ENCODE measurements at places on chromosomes 3 and 15. TPM values are rescaled to one million over a fixed set of nuclear protein-coding genes. Genes with fewer than 3 reads are reported as not detected.

GRCh38 chr3:115108614-115109013 is 38.5 kb downstream of the ZBTB20 start:
- DNase-seq = no peak

DNA sequence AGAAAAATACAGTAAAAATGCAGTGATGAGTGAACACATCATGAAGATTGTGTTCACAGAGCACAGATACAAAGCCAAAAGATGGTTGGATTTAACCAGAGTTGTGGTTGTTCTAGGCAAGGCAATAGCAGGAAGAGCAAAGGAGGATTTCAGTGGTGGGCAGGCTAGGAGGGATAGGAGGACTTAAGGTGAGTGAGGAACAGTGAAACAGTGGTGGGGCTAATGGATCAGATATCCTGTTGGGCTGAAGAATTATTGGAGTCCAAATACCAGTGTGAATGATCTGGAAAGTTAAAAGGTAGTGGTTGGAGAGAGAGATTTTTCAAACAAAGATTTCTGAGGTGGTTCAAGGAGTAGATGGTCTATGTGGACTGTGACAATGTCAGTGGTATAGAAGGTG is 108.3 kb downstream of the B3GALNT1 start:
- no peak for DNase-seq

- no peak for DNase-seq
Observed at GRCh38 chr3:192186498-192186897, 540.8 kb downstream of the FGF12 start.

- DNase-seq = no peak
Observed at GRCh38 chr3:24945563-24945962, 450.9 kb upstream of the THRB start.

DNA sequence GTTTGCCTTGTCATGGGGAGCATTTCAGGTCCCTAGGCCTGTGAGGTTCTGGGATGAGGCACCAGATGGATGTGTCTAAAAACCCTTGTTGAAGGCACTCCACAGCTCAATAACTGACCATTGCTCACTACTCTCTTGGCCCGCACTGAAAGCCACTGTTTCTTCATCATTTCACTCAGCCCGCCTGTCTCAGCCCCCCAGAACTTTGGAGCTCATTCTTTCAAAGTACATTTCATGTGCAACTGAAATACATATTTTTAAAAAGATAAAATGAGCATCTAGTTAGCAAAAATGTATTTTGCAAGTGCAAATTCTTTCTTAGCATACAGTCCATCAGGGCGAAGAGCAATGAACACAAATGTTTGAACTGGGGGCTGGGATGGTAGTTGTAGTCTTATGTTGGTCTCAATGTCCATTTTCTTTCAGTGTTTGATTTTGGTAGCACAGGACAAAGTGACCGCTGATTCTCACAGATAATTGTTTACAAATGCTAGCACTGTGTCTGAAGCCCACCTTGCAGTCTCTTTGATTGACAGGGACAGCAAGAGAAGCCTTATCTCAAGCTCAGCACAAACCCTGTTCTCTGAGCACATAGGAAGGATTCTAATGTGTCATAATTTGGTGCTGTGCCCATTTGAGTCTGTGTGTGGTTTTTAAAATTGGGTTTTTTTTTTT is 19.6 kb downstream of the HEMK1 start:
- no peak for DNase-seq

DNA sequence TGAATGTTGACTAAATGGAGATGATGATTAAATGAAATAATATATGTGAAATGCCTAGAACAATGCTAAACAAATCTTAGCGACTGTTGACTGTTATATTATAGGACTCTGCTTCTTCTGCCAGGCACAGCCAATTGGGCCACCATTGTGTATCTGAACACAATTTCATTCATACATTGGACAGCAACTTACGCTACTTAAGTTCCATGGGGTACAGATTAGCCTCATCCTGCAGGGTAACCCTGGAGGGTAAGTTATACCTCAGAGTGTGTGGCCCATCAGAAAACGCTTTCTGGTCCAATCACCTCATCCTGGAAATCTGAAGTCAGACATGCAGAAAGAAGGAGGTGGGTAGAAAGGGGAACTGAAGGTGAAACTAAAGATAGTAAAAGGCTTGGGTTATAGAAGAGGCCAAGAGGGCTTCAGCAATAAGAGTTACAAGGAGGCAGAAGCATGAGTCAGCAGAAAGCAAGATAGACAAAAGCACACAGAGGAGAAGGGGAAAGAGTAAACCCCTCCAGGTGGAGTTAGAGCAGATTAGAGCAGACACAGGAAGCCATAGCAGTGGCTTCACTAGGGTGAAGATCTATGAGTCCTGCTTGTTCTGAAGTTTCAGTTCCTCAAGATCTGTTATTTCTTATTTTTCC is 119.3 kb upstream of the SLC24A5 start:
- no peak for DNase-seq

- DNase-seq = no peak
Observed at GRCh38 chr3:161177991-161178390, 43.1 kb upstream of the NMD3 start.

DNA sequence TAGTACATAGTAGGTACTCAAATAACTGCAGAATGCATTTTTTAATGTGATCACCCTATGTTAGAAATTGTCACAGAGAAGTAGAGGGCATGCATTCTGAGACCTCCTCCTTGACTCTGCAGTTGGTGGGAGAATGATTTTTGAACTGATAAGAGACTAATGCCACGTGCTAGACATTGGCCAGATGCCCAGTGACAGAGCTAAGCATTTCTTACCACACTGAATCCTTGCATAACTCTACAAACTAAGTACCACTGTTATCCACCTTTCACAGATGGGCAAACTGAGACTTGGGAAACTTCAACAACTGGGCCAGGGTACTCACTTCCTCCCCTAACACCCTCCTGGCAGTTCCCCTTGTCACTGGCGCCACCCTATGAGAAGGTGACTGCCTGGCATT is 33.5 kb upstream of the SPATA12 start:
- DNase-seq = no peak

DNA sequence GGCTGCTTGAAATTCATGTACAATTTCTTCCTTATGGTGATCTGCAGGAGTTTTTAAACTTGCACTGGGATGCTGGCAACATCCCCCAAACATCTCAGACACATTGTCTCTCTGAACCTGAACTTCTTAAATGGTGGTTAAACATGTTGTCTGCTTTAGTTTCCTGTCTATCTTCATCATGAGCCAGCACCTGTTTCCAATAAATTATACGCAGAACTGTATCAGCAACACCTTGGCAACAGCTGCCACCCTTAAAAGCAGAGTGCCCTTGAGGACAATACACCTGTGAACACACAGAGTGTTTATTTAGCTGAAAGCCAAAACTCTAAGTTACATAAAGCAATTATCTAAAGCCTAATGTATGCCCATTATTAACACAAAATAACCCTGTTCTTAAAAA is 242.9 kb downstream of the WNT5A start:
- DNase-seq = no peak

- no peak for DNase-seq
Observed at GRCh38 chr15:33730815-33731214, 237.5 kb upstream of the CHRM5 start.

- DNase-seq = no peak
Observed at GRCh38 chr3:138812806-138813205, 21.9 kb downstream of the PIK3CB start.

GRCh38 chr15:73028031-73028430 is 24.2 kb upstream of the NEO1 start:
- no peak for DNase-seq

GRCh38 chr15:49988766-49989165 is 130.3 kb downstream of the ATP8B4 start:
- no peak for DNase-seq

- peak; percentile 68 for DNase-seq
Observed at GRCh38 chr15:94844538-94845389, 613.4 kb downstream of the MCTP2 start.

DNA sequence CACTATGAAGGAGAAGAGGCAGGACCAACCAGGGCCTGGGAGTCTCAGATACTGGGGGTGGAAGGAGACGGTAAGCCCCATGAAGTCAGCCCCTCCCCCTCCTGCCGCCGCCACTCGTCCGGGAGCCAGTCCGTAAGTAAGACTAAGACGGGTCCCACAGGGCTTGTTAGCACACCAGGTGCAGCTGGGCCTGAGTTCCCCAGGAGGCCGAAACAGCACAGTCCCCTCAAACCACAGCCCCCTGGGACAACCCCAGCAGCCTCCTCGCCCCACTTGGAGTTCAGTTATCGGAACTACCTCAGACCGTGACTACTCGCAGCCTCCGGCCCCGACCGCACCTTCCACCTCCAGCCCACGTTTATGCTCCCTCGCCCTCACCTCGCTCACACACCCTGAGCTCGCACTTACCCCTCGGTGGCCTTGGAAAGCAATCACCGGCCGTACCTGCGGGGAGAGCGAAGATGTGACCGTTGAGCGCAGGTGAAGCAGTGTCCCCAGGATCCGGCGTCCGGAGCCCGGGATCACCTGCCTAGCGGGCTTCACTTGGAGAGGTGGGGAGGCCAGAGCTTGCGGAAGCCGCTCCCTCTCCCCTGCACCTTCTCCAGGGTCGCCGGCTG is 557 bp downstream of the ELL3 start:
- peak; percentile 66 for DNase-seq

DNA sequence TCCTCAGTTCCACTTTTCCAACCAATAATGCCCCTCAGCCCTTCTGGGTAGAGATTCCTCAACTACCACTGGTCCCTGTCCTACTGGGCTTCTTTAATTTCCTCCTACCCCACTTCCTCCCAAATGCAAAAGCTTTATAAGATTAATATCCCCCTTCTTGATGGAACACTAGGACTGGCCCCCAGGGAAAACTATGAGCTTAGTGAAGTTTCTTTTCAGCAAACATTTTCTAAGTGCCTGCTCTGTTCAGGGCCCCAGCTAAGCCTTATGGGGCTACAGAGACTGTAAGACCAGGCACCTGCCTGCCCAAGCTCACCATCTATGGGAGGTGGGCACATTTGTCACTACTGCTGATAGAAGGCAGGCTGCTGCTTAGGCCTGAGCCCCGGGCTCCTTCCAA is 79.4 kb downstream of the RPLP1 start:
- DNase-seq = no peak

GRCh38 chr3:13954741-13955483 is 75.0 kb upstream of the WNT7A start:
- DNase-seq = no peak

GRCh38 chr3:31724651-31725050 is 191.9 kb downstream of the STT3B start:
- DNase-seq = no peak

- no peak for DNase-seq
Observed at GRCh38 chr3:59046839-59047238, 3.0 kb downstream of the CFAP20DC start.

DNA sequence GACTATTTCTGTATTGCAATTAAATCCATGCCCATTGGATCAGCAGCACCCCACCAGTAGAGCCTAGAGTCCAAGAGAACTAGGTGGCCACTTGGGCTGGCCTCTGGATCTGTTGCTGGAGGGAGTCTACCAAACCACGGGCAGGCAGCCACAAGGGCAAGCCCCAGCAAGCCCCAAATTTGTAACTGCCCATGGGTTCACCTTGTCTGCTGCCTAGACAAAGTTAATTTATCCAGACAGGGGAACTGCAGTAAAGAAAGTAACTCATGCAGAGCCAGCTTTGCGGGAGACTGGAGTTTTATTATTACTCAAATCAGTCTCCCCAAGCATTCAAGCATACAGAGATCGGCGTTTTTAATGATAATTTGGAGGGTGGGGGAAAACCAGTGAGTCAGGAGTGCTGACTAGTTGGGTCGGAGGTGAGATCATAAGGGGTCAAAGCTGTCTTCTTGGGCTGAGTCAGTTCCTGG is 74.0 kb upstream of the TERB2 start:
- no peak for DNase-seq

Gene LPP
- total RNA-seq = 175 TPM

Gene GRAMD1C
- 1.8 TPM for total RNA-seq

Gene ZNF662
- total RNA-seq = 19.8 TPM

Gene CKMT1B
- 0.41 TPM for total RNA-seq

Gene C3orf20
- total RNA-seq = 0.12 TPM

Gene LSM3
- 10.8 TPM for total RNA-seq

Gene WDR49
- total RNA-seq = 0.83 TPM

Gene CDHR4
- 3.2 TPM for total RNA-seq

Gene IGSF11
- 14.3 TPM for total RNA-seq

Gene MKRN3
- 2.2 TPM for total RNA-seq

Gene SHQ1
- 24.8 TPM for total RNA-seq

Gene RAB5A
- total RNA-seq = 42.3 TPM

Gene GUCA1C
- total RNA-seq = not detected

Gene RTP3
- total RNA-seq = not detected

Gene KNL1
- 0.48 TPM for total RNA-seq

Gene CATSPER2
- total RNA-seq = 6.3 TPM

Gene WDR93
- total RNA-seq = 0.48 TPM

Gene CAPN3
- total RNA-seq = 6.4 TPM
